Adrenal gland (tissue), 19 donors: ENCODE measurements at places on chromosomes 5 and 9. TPM values are rescaled to one million over a fixed set of nuclear protein-coding genes. Genes with fewer than 3 reads are reported as not detected.

TRIM36 gene
- 23.5 TPM for total RNA-seq

GABRA6 gene
- not detected for total RNA-seq

NRG2 gene
- total RNA-seq, result 9.0 TPM

HDHD3 gene
- 343 TPM for total RNA-seq

ANKRA2 gene
- total RNA-seq, result 24.0 TPM

ZFP2 gene
- 2.4 TPM for total RNA-seq

AQP3 gene
- 11.5 TPM for total RNA-seq

CAMK2A gene
- not detected for total RNA-seq

GABRA1 gene
- not detected for total RNA-seq

FAXDC2 gene
- 37.6 TPM for total RNA-seq

GLRA1 gene
- not detected for total RNA-seq

FAM53C gene
- total RNA-seq, result 35.0 TPM

IFNA16 gene
- not detected for total RNA-seq

C5orf52 gene
- not detected for total RNA-seq

SPAG8 gene
- total RNA-seq, result 1.9 TPM

CER1 gene
- total RNA-seq, result not detected

SLC34A3 gene
- not detected for total RNA-seq

RAI14 gene
- 33.1 TPM for total RNA-seq

CARTPT gene
- 46.4 TPM for total RNA-seq

RGS7BP gene
- total RNA-seq, result 5.3 TPM

SPATA31A7 gene
- not detected for total RNA-seq

MLLT3 gene
- total RNA-seq, result 31.1 TPM

PRKACG gene
- total RNA-seq, result not detected

SPINK7 gene
- total RNA-seq, result not detected

PDCD1LG2 gene
- total RNA-seq, result 1.6 TPM

FGF1 gene
- total RNA-seq, result 2.4 TPM

SPATA31A1 gene
- total RNA-seq, result not detected

CXCL14 gene
- 0.06 TPM for total RNA-seq

FAM151B gene
- total RNA-seq, result 4.6 TPM

GCNT4 gene
- total RNA-seq, result 0.81 TPM
